ENCODE measurements at places on chromosomes 7 and 10. TPM values are rescaled to one million over a fixed set of nuclear protein-coding genes. Genes with fewer than 3 reads are reported as not detected.

- H3K27me3 ChIP-seq, result no peaks in the 10 kb centered on the region
- DNase-seq, result no peak
- H3K4me1 ChIP-seq, result no peaks in the 10 kb centered on the region
- H3K4me3 ChIP-seq, result no peak overlapping the region
- no peaks in the 10 kb centered on the region for H3K36me3 ChIP-seq
Measured at GRCh38 chr10:86099542-86100334, 266.9 kb downstream of the GRID1 start.

DNA sequence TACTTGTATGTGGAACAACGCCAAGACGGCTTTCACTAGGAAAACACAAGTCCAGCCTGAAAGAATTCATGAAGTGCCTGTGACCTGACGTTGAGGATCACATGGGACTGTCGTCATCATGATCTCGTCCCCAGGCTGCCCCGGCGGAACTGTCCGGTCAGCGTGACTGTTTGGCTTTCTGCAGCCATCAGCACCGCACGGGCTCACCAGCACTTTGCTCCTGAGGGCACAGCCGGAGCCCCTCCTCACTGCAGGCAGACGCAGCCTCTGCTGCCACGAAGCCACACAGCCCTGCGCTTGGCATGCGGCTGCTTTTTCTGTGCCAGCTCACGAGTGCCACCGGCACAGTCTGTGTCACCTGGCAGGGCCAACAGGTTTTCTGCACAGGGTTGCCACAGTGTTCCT, 9.4 kb upstream of the GET4 start:
- no peak overlapping the region for H3K27ac ChIP-seq
- H3K36me3 ChIP-seq, result peaks cover 68% of the 10 kb centered on the region

DNA sequence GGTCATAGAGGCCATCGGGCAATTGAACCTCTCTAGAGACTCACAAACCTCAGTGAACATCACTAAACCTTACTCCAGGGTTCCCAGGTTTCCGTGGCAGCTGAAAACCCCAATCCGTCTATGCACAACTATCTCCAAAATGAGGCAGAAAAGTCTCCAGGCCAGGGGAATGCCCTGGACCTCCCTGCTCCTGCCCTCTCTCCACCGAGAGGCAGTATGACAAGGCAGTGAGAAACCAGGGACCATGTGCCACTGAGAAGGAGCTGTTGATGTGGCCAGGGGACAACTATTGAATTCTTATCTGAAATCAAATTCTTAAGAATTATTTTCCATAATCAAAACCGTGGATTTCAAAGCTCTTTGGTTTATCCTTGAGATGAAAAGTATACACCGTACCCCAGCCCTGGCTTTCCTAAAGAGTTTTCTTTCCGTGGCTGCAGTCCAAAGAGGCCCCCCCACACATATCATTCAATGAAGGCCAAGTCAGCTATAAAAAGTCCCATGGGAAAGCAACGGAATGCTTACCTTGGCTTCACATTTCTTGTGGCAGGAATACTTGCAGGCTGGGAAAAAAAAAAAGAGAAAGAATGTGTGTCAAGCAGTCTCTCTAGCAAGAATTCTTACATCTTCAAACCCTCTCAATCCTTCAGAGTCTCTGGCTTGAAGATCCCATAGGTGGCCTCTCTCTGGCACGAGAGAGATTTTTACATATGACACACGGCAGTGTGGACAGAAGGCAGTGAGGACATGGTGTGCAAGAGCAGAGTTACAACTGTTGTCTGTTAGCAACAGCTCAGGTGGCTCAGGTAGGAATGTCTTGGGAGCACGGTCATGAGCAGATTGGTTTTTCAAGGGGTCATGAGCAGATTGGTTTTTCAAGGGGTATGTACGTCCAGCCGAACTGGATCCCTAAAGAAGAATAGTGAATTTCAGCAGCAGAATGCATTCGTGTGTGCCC, 75.2 kb downstream of the TNS3 start:
- no peak overlapping the region for H3K27ac ChIP-seq
- H3K36me3 ChIP-seq, result peaks cover 44% of the 10 kb centered on the region
- H3K4me3 ChIP-seq, result no peak overlapping the region
- H3K4me1 ChIP-seq, result peaks cover 6% of the 10 kb centered on the region
- H3K27me3 ChIP-seq, result no peaks in the 10 kb centered on the region

- no peaks in the 10 kb centered on the region for H3K27me3 ChIP-seq
- H3K27ac ChIP-seq, result no peak overlapping the region
Measured at GRCh38 chr10:133279326-133280226, 2.9 kb upstream of the ADAM8 start.

DNA sequence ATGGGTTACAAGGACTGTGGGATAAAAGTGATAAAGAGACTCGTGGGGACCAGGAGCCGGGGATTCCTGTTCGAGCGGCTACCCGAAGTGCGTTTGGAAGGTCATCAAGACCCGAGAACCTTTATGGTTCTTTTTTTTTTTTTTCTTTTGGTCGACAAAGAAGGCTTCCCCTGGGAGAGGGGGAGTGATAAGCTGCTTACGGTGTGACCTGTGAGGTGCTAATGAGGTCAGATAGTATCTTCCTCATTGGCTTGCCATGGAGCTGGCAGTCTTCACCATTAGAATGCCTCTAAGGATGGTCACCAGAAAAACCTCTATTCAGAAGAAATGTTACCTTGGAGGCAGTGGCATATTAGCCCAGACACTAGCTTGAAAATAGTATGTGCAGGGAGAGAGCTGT, 92.3 kb upstream of the STEAP4 start:
- H3K27ac ChIP-seq, result no peak overlapping the region

DNA sequence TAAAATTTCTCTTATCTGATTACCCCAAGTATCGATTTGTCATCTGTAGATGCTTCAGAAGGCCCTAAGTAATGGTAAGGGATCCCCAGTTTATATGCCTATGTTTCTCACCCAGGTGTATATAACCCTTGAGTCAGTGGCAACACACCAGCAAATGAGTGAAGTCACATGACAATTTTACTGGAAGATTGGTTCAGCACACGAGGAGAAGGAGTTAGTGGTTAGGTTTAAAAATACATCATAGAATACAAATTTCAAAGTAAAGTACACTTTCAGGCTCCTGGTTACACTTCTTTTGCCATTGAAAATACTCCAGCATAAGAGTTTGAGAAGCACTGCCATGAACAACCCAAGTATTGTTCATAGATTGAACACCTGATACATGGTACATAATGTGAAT, 29.7 kb upstream of the CAPZA2 start:
- DNase-seq, result no peak
- no peak overlapping the region for H3K27ac ChIP-seq
- no peaks in the 10 kb centered on the region for H3K36me3 ChIP-seq
- H3K27me3 ChIP-seq, result peaks cover 12% of the 10 kb centered on the region

GRCh38 chr10:8398771-8399170, 344.3 kb downstream of the GATA3 start:
- DNase-seq, result no peak
- H3K4me1 ChIP-seq, result peaks cover 4% of the 10 kb centered on the region
- no peaks in the 10 kb centered on the region for H3K36me3 ChIP-seq
- no peak overlapping the region for H3K27ac ChIP-seq
- peaks cover 2% of the 10 kb centered on the region for H3K27me3 ChIP-seq
- H3K4me3 ChIP-seq, result no peak overlapping the region

DNA sequence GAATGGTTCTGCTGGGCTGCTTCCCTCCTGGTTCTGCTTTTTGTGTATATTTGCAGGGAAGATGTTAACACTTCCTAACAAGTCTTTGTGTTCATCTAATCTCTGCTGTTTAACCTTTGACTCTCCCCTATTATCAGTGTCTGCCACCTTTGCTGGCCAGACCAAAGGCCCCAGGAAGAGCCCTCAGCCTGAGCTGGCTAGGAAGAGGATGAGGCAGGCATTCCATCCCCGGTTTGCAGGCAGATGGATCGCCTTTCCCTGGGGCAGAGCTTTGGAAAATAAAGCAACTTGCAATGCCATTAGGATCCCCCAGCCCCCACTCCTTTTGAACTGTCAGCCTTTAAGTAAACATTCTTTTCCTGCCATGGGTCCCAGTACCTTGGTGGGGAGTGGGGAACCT, 19.0 kb downstream of the DPCD start:
- no peaks in the 10 kb centered on the region for H3K27me3 ChIP-seq
- no peak overlapping the region for H3K4me3 ChIP-seq
- no peaks in the 10 kb centered on the region for H3K4me1 ChIP-seq
- peaks cover 66% of the 10 kb centered on the region for H3K36me3 ChIP-seq
- no peak for DNase-seq

DNA sequence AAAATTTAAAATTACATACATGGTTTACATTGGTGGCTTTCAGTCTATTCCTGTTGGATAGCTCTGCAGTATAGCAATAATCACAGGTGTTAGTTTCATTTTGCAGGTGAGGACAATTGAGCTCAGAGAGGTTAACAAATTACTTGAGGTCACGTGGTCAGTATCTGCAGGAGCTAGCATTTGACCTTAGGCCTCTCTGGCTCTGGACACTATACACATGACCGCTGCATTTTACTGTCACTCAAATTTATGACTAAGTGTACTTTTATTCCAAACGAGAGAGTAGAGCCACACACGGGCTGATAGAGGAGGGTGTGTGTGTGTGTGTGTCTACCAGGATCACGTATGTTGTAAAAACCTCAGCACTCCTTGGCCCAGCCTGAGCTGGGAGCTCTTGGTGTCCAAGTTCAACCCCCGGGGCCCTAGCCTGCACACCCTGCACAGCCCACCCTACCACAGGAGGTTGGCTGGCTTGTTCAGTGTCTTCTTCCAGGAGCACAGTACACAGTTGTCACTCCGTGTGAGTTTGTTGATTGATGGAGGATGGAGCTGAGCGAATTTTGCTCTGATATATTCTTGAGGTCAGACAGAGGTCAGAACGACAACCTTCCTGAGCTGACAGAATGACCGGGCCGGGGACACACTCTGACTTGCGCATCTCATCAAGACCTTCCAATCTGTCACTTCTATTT, 272.7 kb downstream of the GFRA1 start:
- H3K36me3 ChIP-seq, result no peaks in the 10 kb centered on the region
- no peaks in the 10 kb centered on the region for H3K4me1 ChIP-seq
- no peak for DNase-seq
- no peak overlapping the region for H3K4me3 ChIP-seq
- H3K27ac ChIP-seq, result no peak overlapping the region

DNA sequence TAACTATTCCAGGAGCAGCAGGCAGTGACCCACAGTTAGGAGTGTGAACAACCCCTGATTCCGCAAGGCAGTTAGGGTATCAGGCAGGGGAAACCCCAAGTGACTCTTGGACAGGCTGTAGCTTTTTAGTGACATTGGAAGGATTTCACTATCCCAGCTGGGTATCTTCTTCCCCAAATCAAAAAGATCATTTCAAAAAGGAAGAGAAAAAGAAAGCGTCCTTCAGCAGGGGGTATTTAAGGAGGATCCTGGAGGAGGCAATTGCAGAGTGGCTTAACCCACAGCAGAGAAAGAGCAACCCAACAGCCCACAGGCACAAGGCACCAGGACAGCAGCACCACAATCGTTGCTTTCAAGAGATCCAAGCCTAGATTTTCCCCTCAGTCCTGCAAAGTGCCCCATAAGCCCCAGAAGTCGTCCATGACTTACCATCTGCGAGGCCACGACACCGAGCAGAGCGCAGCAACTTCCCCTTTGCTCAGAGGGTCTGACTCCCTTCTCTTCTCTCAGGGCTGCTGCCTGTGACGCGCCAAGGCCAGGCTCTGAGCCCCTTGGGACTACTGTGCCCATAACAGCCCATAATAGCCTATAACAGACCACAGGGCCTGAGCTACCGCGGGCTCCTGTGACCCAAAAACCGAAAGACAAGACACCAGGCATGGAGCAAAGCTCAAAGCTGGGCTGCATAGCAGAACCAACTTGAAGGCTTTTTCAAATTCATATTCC, 19.8 kb downstream of the PIK3AP1 start:
- H3K27me3 ChIP-seq, result no peaks in the 10 kb centered on the region
- peaks cover 44% of the 10 kb centered on the region for H3K36me3 ChIP-seq
- H3K4me3 ChIP-seq, result peak overlapping the region; percentile 94
- H3K4me1 ChIP-seq, result peaks cover 89% of the 10 kb centered on the region
- DNase-seq, result peak; percentile 70

DNA sequence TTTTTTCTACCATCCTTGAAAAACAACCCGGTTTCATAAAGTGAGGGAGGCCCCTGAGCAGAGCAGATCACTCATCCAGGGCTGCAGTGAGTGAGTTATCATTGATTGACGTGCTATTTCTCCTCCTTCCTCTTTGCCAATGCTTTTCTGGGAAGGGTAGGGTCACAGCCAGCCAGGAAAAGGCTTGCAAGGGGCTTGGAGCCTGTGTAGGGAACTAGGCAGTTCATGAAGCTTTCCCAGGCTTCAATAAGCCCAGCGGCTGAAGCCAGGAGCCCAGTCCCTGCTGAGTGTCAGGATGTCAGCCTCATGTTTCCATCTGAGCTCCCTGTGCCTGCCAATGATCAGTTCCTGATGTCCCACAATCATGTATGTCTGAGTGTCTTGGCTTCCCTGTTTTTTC, 584.7 kb downstream of the GALNT17 start:
- H3K36me3 ChIP-seq, result no peaks in the 10 kb centered on the region
- DNase-seq, result no peak
- H3K27ac ChIP-seq, result no peak overlapping the region
- H3K27me3 ChIP-seq, result no peaks in the 10 kb centered on the region
- H3K4me1 ChIP-seq, result no peaks in the 10 kb centered on the region
- H3K4me3 ChIP-seq, result no peak overlapping the region

DNA sequence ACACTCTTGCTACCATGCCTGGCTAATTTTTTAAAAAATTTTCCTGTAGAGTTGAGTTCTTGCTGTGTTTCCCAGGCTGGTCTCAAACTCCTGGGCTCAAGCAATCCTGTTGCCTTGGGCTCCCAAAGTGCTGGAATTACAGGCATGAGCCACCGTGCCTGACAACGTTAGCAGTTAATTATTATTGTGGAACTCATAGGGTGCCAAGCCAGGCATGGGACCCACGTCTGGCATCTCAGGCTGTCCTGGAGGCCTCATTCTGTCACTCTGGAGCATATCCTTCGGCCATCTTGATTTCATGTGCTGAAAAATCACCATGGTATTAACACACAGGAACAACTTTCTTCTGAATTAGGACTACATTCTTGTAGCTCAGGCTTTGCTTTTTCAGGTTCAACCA, 21.5 kb downstream of the STOX1 start:
- H3K4me1 ChIP-seq, result no peaks in the 10 kb centered on the region
- H3K27me3 ChIP-seq, result no peaks in the 10 kb centered on the region
- no peak overlapping the region for H3K27ac ChIP-seq
- DNase-seq, result no peak

DNA sequence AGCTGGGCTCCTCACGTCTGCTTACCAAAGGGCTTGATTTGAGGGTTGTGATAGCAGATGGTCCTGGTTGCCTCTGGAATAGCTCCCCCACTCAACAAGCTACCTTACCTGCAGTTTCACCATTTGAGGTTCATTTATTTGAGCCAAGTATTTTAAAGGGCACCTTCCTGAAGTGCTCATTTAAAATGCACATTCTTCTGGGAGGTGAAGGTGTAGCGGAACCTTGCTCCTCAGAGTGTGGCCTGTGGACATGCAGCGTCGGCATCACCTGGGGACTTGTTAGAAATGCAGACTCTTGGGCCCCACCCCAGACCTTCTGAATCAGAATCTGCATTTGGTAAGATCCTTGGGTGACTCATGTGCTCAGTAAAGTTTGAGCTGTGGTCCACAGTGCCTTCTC, 2.3 kb downstream of the CDH23 start:
- no peaks in the 10 kb centered on the region for H3K36me3 ChIP-seq
- no peak for DNase-seq
- no peak overlapping the region for H3K4me3 ChIP-seq
- peaks cover 38% of the 10 kb centered on the region for H3K27me3 ChIP-seq
- H3K4me1 ChIP-seq, result peaks cover 8% of the 10 kb centered on the region
- H3K27ac ChIP-seq, result no peak overlapping the region

The STAM gene
- 25.5 TPM for total RNA-seq

The PIP gene
- total RNA-seq, result not detected

The PAPOLB gene
- 0.07 TPM for total RNA-seq

The TUBAL3 gene
- not detected for total RNA-seq

The VSTM4 gene
- total RNA-seq, result not detected

The CFAP69 gene
- total RNA-seq, result not detected

The TAS2R4 gene
- total RNA-seq, result 1.9 TPM

The UCN3 gene
- total RNA-seq, result not detected

All from activated B cell treated with CpG ODN at 0.5 μM for 24 hours (primary cell).